ENCODE measurements at places on chromosomes 6 and 20.

DNA sequence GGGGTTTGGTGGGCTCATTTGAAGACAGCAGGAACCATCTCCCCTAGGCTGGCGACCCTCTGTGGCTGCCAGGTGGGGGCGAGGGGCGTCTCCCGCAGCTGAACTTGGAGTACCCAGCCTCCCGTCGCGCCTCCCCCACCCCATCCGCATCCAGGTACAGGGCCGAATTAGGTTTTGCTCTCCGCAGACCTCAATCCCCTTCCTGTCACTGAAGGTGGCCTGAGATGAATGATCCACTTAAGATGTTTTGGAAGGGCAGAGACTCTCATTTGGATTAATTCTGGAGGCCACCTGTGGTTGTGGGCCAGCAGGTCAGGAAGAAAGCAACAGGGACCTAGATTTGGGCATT lies 493 bp downstream of the CD83 start:
- no peak for DNase-seq

DNA sequence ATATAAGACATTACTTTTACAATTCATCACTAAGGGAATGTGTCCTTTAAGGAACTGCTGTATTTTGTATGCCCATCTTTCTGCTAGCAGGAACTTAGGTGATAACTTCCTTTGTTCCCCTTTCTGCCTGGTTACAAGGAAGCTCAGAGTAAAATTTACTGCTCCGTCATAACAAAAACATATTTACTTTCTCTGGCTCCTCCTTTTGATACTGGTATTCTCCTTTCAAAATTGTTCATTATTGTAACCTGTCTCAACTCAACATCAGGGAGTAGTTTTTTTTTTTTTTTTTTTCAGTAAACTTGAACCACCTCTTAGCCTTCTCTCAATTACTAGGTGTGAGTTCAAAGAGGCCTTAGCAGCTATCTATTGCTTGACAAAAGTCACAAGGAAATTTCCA lies 37.1 kb downstream of the RIPOR2 start:
- DNase-seq: no peak

GRCh38 chr6:46014511-46015118 lies 1.0 kb downstream of the CLIC5 start:
- peak; percentile 60 for DNase-seq

GRCh38 chr6:139392794-139393193 lies 18.3 kb upstream of the CITED2 start:
- no peak for DNase-seq

DNA sequence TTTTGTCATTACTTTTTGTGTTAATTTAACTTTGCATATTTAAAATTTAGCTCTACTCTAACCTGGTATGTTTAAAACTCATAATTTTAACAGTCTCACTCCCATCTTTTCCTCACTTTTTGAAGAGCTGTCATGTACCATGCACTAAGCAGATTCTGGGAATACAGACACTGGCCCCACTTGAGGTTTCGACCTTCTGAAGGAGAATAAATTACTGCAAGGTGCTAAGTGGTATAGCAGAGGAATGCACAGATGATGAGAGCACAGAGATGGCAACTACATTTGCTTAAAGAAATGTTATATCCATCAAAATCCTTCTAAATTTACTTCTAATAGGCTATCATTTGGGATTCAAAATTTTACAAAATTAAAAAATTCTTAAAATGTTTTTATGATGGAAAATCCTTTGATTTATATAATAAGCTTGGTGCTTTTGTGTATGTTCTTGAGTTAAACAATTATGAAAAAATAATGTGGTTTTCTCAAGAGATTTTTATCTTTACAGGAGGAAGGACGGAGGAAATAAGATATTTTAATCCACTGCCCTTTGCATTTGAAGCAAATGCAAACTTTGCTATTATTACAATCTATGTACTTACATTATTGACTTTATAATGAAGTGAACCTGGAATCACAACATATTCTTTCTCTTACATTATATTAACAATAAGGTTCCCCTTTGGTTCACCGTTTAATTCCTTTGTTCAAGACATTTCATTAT lies 79.3 kb downstream of the AHI1 start:
- no peak for DNase-seq

DNA sequence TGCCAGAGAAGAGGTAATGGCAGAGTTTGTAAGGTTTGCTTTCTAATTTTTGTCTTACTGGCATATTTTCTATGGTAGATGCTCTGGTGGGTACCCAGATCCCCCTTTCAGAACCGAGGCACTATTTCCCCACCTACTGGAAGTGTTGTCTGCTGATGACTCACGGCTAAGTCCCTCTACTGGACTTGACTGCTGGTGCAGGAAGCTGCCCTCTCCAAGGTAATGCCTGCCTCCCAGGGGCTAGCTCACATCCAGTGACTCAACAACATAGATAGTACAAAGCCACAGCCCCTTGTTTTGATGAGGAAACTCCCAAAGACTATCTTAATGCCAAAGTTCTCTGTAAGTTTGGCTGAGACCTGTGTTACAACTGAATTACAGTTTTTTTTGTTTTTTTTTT lies 285.4 kb upstream of the FLRT3 start:
- peak; percentile 68 for DNase-seq

DNA sequence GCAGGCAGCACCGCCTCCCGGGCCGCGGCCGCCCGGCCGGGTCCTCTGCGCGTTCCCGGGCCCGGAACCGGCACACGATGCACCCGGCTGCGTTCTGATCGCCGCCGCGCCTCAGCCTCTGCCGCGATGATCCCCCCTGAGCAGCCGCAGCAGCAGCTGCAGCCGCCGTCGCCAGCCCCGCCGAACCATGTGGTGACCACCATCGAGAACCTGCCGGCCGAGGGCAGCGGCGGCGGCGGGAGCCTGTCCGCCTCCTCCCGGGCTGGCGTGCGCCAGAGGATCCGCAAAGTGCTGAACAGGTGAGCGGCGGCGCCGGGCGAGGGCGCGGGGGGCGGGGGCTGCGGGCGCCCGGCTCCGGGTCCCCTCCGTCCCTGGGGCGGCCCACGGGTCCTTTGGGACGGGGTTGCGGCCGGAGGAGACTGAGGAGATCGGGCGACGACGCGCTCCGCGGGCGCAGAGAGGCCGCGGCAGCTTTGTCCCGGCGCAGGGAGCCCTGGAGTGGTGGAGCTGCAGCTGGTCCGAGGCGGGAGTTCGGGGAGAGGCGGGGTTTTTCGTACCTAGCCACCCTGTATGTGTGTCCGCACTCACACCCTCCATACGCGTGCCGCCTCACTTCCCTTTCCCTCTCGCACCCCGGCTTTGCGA lies 659 bp downstream of the SLC35F1 start:
- DNase-seq: peak; percentile 70

DNA sequence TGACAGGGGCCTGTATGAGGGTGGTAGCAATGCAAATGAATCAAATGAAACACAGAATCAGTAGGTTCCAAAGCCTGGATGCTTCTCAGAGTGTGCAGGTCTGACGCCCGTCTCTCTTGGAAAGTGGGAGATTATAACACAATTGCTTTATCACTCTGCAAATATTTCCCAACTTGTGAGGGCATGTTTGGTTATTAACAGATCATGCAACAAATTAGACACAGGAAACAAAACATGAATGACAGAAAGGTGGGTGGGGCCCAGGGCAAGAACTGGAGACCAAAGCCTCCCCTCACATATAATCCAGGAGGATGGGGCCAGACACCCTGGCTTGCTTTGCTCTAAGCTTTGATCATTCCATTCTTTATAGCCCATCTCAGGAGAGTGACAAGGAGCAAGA lies 108.6 kb upstream of the MRPS10 start:
- DNase-seq: no peak

Measured in H9 (cell line).